ENCODE measurements at places on chromosomes 4 and X. TPM values are rescaled to one million over a fixed set of nuclear protein-coding genes. Genes with fewer than 3 reads are reported as not detected.

- no peak for DNase-seq
These were observed 19.9 kb upstream of the RNF4 start for GRCh38 chr4:2449051-2449450.

DNA sequence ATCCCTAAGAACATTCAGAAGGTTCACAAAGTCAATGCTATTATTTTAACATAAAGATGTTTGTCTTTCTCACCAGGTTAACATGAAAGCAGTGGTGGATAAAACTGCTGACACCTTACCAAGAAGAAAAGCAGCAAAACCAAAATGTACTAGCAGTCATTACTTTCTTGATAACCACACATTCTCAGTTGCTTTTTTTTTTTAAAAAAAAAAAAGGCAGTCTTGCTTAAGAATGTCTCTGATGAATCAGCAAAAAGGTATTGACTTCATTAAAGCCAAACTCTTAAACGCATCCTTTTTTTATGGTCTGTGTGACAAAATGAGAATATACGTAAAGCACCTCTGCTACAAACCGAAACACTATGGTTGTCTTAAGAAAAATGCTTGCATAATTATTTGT is 31.9 kb downstream of the CDKL2 start:
- no peak for DNase-seq

- DNase-seq = no peak
These were observed 169.4 kb downstream of the ZNF674 start for GRCh38 chrX:46375831-46376230.

- peak; percentile 79 for DNase-seq
These were observed at the start of gene PRKX for GRCh38 chrX:3713225-3713936. PRKX (minus strand) TSS chrX:3713649; CDS start chrX:3713253, 396 bp downstream.

- peak; percentile 77 for DNase-seq
These were observed 1.1 kb downstream of the TMEM131L start for GRCh38 chr4:153466949-153467896.

The GLRA2 gene
- total RNA-seq = 0.08 TPM

The RAB41 gene
- total RNA-seq = not detected

The PWWP3B gene
- total RNA-seq = 34.9 TPM

The XAGE1B gene
- total RNA-seq = not detected

DNA sequence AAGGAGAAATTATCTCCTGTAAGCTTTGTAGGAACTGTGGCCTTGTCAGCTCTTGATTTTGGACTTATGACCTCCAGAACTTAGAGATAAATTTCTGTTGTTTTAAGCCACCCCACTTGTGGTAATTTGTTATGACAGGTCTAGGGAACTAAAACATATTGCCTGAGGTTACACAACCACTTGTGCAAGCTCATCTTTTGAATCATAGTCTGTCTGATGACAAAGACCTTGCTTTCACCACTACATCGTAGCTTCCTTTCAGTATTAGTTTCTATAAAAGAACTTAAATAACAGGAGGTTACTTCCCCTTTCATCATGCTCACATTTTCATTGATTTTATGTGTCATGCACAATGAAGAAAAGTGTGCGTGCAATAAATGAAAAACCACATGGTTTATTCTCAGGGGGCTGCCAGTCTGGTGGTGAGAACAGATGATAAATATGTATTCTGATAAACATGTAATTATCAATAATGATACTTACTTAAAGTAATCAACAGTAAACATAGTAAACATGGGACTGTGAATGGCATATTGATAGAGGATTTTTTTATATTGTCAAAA is 690.0 kb upstream of the HS3ST1 start:
- peak; percentile 13 for DNase-seq

DNA sequence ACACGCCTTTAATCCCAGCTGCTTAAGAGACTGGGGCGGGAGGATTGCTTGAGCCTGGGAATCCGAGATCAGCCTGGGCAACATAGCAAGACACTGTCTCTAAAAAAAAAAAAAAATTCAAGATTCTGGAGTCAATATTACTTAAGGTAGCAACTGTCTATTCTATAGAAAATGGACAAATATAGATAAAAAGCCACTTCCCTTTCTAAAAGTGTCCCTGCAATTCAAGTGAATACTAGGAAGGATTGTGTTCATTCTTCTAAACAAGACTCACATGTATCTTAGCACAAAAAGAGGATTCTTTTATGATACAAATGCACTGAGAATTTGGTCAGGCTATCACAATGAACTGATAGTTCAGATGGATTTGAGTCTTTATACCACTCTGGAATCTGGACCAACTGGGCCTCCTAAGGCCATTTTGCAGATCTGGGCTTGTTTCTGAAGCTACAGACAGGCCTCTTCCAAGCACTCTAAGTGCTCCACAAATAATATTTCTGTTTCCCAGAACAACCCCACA is 7.0 kb downstream of the PKD2 start:
- DNase-seq = no peak

The C1QTNF7 gene
- total RNA-seq = 1.4 TPM

GRCh38 chr4:111770514-111770913 is 374.7 kb upstream of the FAM241A start:
- no peak for DNase-seq

GRCh38 chr4:46249516-46249915 is 125.7 kb upstream of the GABRG1 start:
- DNase-seq = no peak

DNA sequence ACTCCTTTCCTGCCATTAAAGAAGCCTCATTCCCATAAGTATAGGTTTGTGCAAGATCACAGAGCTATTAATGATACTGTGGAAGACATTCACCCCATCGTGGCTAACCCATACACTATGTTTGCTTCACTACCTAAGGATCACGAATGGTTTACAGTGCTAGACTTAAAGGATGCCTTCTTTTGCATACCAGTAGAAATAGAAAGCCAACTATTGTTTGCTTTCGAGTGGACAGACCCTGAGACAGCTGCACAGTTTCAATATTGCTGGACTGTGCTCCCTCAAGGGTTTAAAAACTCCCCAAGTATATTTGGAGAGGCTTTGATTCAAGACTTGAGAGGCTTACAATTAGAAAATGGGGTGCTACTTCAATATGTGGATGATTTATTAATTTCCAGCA is 16.0 kb upstream of the PAPSS1 start:
- no peak for DNase-seq

DNA sequence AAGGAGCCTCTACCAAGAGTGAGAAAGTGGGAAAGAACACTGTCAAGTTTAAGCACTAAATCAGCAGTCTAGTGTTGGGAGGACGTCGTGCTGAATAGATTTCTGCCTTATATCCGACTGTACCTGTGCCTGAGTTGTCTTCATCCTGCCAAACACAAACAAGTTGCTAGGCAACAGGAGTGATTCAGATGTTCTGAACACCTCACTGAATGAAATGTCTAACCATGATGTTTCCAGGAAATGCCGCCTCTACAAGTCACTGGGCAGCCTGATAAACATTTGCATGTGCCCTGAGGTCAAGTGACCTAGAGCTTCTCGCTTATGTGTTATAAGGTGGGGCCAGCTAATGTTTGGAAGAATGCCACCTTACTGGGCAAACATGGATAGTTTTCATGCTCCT is 37.9 kb downstream of the SGMS2 start:
- DNase-seq = peak; percentile 71

The XG gene
- 0.53 TPM for total RNA-seq

- no peak for DNase-seq
These were observed 892.1 kb upstream of the EPHA5 start for GRCh38 chr4:66562276-66562806.

The VEGFC gene
- 2.9 TPM for total RNA-seq

The AP1S2 gene
- 69.2 TPM for total RNA-seq

DNA sequence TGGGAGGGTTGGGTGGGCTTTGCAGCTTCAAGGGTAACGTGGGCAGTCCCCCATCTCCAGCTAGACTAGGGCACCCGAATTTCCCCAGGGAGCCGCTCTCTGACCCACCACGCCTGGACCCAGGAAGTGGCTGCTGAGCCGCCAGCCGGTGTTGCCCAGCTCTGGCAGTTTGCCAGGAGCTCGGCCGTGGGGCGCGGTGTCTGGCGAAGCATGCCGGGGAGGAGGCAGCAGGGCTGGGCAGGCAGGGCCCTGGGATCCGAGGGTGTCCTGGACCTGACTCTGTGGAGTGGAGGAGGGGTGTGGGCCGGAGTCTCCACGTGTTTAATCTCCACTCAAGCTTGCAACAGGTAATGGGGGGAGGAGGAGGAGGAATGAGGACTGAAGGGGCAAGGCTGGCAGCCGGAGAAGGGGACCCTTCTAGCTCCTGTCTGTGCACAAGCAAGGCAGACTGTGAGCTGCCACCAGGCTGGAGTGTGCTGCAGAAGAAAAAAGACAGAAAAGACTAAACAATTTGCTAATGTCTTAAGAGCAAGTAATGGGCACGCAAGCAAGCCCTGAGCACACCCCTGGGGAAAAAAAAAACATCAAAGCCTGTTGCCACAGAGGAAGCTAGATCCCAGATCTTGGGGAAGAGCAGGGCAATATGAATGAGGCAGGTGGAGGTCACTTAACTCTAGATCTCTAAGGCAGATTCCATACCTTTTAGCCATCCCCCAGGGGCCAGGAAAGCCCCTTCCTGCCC is 2.4 kb downstream of the LONRF3 start:
- DNase-seq = peak; percentile 56

The APOOL gene
- total RNA-seq = 23.7 TPM

The TBX22 gene
- 0.10 TPM for total RNA-seq

The TEX13D gene
- not detected for total RNA-seq

GRCh38 chr4:40750461-40751258 is 905 bp downstream of the NSUN7 start:
- DNase-seq = peak; percentile 34

The PCSK1N gene
- 39.0 TPM for total RNA-seq

GRCh38 chrX:145506214-145506613 is 258.9 kb downstream of the SPANXN1 start:
- DNase-seq = no peak

The AFM gene
- 70.0 TPM for total RNA-seq

DNA sequence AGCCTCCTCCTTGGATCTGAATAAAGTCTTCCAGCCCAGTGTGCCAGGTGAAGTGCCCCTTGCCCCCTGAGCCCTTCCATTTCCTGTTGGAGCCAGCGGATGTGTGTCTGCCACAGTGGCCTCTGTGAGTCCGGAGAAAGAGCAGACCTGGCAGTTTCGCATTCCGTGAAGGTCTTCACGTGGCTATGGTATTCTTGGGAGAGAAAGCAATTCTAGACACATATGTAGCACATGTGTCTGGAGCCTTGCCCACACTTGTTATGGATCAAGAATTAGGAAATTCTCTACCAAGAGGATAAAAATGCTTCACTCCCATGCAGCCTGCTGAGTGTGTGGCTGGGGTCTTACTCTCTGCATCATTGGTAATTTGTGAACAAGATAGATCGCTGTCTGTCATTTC is 130.9 kb downstream of the REPS2 start:
- DNase-seq = no peak

DNA sequence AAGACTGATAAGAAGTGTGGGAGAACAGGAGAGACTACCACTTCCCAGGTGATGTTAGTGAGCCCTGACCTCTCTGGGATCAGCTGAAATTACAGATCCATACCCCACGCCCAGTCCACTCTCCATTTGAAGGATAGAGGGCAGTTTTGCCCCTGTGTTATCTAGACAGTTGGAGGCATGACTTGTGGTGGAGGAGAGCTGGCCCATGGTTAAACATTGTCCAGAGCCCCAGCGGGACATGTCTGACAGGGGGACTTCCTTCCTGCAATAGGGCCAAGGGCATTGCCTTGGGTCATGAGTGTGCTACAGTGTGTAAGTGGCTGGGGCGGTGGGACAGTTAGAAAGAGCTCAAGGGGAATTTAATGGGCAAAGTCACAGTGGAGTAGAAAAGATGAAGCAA is 181.1 kb downstream of the MID1IP1 start:
- DNase-seq = peak; percentile 7

The IGSF1 gene
- 16.7 TPM for total RNA-seq

DNA sequence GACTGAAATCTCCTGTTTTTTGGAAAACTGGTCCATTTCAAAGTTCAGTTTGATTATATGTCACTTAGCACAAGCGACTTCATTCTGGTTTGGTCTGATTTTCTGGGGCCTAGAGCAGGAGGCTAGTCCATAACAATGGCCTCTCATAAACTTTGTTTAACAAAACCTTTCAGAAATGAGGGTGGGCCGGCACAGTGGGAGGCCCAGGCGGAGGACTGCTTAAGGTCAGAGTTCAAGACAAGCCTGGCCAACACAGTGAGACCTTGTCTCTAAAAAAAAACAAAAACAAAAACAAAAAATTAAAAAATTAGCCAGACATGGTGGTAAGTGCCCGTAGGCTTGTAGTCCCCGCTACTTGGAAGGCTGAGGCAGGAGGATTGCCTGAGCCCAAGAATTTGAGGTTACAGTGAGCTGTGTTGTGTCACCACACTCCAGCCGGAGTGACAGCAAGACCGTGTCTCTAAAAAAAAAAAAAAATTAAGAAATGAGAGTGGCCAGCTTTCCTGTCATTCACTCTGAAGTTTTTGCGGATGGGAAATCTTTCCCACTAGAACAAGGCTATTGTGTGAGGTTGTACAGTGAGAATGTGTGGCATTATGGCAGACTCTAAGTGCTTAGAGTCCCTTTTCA is 1.2 kb upstream of the PLAC8 start:
- DNase-seq = no peak

The OTC gene
- total RNA-seq = 33.2 TPM

DNA sequence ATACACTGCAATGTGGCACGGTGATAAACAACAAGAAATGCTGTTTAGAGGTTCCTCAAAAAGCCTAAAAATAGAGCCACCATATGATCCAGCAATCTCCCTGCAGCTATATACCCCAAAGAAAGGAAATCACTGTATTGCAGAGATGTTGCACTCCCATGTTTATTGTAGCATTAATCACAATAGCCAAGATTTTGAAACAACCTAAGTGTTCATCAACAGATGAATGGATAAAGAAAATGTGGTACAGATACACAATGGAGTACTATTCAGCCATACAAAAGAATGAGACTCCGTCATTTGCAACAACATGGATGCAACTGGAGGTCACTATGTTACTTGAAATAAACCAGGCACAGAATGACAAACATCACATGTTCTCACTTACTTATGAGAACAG is 365.8 kb upstream of the DIPK2B start:
- no peak for DNase-seq

DNA sequence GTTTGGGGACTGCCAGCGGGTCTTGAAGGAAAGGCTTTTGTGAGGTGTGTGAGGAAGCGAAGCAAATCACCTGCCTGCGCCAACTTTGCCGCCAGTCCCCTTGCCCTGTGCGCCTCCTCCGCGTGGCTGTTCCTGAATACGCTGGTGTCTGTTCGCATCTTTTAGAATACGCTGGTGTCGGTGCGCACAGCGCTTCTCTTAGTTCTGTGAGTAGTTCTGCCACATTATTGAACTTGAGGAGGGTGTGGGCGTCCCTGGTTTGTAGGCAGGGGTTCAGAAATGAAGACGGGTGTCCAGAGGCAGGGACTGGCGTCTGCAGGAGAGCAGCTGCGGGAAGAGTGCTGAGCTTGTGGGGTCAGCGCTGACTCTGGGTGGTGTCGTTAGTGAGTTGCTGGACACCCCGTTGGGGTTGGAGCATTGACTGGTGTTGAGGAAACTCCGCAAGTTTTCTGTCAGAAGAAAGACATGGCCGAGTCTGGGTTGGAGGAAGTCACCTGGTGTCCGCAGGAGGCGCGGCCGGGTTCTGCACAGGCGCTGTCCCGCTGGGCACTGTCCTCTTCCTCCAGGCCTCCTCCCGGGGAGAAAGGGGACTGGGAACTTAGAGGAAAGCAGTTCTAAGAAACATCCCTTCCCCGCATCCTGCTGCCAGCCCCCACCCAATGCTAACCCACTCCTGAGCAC is 930 bp downstream of the ZNF718 start:
- peak; percentile 79 for DNase-seq

The RTL5 gene
- 2.0 TPM for total RNA-seq

All from hepatocyte (in vitro differentiated cells).